Eye (tissue), 1 donor: ENCODE measurements at places on chromosomes 2 and 18.

GRCh38 chr2:49770919-49771318, 616.6 kb upstream of the FSHR start:
- peak; percentile 23 for DNase-seq

DNA sequence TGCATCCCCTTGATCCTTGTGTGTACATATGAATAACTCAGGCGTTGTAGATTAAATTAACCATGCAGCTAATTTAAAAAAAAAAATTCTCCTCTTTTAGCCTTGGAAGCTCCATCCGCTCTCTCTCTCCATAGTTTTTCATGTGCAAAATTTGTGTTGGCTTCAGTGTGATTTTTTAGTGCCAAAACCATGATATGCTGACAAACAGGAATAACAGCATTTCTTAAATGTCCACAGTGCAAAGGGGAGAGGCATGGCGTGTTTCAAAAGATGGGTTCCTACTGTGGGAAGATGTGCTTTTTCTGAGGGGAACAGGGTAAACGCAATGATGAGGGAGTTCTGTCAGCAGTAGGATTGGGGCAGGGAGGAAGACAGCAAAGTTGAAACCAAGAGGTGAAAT, 247.0 kb downstream of the ICOS start:
- no peak for DNase-seq

- peak; percentile 59 for DNase-seq
Observed at GRCh38 chr2:71697106-71698004, 244.0 kb downstream of the DYSF start.

DNA sequence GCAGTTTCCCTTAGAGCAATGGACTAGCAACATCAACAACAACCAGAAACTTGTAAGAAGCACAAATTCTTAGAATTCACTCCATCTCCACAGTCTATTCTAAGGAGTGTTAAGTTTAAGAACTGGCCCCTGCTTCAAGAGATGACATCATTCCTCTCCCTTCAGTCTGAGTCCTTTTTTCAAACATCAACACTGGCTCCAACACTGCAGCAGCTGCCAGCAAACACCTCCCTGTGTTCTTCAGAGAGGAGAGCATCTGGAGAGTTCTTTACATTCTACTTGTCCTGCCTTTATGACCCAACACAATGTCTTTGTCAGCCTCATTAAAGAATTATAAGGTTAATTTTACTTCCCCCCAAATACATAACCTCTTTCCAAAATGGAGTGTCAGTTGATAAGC, 122.3 kb downstream of the HNMT start:
- peak; percentile 37 for DNase-seq

GRCh38 chr18:34971313-34971712, 69.9 kb upstream of the MAPRE2 start:
- no peak for DNase-seq

GRCh38 chr18:1244397-1245122, 339.9 kb downstream of the ADCYAP1 start:
- DNase-seq = no peak

DNA sequence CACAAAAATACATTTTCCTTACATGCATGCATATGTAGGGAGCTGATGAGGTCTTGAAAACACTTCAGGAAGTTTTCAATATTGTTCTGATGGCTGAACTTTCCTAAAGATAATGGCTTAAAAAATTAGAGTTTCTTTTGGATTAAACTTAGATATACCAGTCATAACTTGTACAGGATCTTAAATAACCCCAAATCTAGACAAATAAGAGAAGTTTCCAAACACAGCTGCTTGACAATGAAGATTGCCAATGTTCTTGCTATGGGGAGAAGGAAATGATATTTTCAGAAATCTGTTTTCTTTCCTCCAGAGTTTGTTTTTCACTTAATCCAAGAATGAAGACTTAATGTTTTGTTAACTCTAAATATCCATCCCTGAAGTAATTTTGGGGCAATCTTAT, 54.6 kb upstream of the SPTBN1 start:
- DNase-seq = no peak

DNA sequence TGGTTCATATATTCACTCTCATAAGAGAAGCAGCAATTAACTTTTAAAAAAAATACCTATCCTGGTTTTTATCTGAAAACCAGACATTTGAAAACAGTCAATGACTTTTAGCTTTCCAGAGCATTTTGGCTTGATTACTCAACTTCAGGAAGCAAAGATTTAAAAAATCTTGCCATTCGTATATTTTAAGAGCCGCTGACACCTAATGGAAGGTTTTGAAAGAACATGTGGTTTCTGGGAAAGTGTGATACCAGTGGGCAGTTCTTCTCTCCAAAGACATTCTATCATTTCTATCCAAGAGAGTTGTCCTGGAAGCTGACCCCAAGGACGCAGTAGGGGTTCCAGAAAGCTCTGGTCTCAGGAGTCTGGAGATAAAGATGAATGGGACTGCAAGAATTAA, 234.7 kb downstream of the TTC32 start:
- DNase-seq = peak; percentile 28

GRCh38 chr2:10658041-10658913, 31.5 kb downstream of the NOL10 start:
- DNase-seq = peak; percentile 35

DNA sequence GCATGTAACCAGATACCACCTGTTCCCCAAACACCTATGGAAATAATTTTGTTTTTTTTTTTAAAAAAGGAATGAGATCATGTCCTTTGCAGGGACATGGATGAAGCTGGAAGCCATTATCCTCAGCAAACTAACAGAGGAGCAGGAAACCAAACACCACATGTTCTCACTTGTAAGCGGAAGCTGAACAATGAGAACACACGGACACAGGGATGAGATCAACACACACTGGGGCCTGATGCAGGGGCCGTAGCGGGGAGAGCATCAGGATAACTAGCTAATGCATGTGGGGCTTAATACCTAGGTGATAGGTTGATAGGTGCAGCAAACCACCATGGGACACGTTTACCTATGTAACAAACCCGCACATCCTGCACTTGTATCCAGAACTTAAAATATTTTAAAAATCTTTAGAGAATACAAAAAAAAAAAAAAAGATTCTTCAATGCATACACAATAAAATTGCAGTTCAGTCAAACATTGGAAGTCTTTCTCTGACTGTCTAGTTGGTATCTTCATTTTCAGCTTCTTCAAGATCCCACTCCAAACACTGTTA, 11.6 kb upstream of the CASP10 start:
- DNase-seq = no peak

DNA sequence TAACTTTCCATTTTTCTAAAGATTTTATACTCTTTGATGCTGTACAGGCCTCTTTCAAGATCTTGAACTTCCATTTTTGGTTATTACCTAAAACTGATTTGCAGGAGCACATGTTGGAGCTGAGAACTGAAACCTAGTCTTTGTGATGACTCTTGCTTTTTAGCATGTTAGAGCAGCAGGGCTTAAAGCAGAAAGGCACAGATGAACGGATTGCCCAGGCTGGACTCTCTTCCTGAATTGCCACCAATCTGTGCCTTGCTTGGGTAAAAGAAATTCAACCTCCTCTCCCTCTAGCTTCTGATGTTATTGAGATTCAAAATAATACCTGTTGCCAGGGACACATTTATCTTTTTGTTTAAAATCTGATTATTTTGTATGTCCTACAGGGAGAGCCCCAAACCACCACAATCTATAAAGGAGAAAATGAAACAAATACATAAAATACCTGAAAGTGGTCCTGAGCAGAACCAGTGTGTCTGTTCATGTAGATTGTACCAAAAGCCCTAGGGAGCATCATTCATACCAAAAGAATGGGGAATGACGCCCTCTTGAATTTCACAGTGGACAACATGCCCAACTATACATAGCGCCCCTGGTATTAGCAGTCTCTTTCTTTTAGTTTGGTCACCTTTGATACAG, 277.0 kb upstream of the MAP2 start:
- no peak for DNase-seq
